ENCODE measurements at places on chromosomes 12 and 14.

DNA sequence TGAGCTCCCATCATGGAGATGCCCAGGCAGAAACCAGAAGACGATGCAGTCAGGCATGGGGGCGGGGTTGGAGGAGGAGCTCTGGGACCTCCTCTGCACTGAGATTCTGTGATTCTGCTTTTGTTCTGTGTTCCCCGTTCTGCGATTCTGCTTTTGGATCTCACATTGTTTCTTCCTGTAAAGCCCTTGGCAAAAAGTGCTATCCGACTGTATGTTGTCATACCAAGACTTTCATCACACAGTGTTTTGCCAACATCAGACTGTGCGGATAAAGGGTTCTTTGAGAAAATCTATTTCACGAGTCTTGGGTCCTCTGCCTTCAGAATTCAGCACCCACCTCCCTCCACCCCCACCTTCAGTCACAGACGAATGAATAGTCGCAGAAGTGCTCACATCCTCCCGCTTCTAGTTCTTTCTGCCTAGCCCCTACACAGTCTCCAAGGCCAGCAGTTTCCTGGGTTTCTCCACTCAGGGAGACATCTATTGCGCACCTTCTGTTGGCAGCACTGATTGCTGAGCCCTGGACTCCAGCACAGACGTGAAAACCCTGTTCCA, 24.7 kb upstream of the PWP1 start:
- DNase-seq = no peak

DNA sequence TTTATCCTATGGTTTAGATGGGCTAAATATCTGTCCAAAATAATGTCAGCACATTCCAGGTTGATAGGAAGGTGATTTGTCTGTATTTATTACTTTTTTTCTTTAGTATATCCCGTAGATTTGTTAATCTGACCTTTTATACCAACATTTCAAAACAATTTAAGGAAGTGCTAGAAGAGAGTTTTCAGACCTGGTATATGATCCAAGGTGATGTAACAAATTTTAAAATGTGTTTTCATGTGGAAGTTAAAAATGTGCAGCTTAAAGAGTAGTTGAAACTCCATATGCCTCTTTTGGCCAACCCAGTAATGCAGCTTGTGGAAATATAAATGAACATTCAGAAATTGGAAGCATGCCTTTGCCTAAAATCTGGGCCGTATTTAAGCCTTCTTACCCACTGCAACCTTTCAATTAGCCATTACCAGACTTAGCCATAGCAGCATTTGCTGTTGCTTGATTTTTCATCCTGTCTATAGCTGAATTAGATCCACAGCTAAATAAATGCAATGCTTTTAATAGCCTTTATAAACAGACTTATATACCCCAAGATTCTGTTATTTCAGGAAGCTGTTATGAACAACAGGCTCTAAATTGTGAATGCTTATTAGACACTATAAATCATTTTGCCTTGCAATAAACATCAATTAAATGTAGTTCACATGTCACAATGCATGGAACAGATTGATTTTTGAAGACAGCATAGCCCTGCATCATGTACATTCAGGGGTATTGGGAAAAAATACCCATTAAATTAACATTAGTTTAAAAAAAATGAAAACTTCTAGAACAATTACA, 271.2 kb downstream of the PDZRN4 start:
- DNase-seq = no peak

- no peak for DNase-seq
These were observed 418.9 kb downstream of the NAV3 start for GRCh38 chr12:78249578-78249977.

DNA sequence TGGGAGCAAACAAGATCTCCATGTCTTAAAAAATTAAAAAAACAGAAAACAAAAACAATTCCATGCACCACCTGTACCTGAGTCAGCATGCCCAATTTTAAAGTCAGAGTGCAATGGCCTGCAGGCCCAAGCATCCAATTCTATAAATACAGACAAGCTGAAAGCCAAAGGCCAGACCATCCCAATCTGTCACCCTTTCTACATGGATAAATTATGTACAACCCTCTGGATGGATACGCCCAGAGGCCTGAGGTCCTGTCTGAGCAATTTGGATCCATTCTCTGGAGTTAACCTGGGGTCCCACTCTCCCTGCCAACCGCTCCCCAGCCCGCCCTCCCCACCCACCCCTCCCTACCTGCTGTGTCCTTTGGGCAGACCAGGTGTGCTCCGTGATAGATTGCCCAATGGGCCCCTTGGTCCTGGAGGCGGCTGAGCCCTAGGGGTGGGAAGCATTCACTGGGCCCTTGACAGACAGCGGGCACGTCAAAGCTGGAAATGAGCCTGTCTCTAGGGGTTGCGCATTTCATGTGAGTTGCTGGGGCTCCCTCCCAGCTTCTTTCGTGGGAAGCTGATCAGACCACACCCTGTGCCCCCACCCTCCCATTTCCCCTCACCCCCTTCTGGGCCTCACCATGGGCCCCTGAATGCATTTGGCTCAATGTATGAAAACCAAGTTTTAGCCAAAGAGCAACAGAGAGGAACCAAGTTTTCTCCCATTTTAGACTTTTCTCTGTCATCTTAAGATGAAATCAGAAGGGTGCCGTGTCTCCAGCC, 171.3 kb downstream of the BCL11B start:
- DNase-seq = no peak
